ENCODE measurements at places on chromosomes 2 and 18.
A peak's percentile ranks its signal among the peaks of the same experiment; 100 is the strongest.

- no peak for DNase-seq
Observed at GRCh38 chr2:39902103-39902502, 123.0 kb upstream of the THUMPD2 start.

DNA sequence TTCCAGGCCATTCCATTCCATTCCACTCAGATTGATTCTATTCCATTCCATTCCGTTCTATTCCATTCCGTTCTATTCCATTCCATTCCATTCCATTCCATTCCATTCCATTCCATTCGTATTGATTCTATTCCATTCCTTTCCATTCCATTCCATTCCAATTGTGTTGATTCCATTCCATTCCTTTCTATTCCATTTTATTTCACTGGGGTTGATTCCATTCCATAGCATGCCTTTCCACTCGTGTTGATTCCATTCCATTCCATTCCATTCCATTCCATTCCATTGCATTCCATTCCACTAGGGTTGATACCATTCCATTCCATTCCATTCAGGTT is 1142.3 kb downstream of the RPIA start:
- DNase-seq = no peak

GRCh38 chr2:188645986-188646385 is 328.2 kb upstream of the COL3A1 start:
- no peak for DNase-seq

- DNase-seq = no peak
Observed at GRCh38 chr2:96342085-96342484, 6.5 kb downstream of the NCAPH start.

DNA sequence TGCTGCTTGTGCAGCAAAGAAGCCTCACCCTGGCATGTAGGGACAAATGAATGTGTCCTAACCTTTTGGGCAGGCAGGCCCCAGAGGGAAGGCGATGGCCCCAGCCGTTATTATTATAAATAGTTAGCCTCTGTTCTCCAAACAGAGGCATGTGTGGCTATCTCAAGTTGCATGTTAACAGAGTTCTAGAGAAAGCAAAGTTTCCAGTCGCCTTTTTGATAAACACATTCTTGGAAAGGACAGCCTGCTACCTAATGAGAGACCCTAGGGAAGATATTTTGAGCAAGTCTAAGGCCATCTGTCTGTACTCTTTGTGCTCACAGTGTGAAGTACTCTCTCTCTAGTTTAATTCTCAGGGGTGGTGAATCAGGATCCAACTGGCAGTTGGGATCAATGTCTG is 97.4 kb upstream of the FHL2 start:
- DNase-seq = no peak

- peak; percentile 84 for DNase-seq
Observed at GRCh38 chr2:236676136-236676873, 106.7 kb downstream of the ACKR3 start.

DNA sequence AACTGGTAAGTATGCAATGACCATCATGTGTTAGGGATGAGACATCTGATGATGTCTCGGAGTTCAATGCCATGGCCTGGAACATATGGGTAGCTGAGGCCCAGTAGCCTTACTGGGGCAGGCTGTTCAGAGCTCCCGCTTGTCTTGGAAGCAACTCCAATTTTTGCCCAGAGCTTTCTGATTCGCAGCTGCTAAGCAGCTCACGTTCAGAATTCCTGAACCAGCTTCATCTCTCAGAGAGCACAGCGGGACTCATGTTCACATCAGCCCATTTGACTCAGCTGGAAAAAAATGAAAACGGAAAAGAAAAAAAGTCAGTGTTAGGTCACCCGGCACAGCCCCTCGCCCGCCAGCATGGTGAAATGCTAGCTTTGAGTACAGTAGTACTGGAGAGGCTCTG is 16.8 kb upstream of the LRATD1 start:
- DNase-seq = no peak

- no peak for DNase-seq
Observed at GRCh38 chr2:159706385-159706980, 5.8 kb upstream of the MARCHF7 start.
